ENCODE measurements at places on chromosomes 3 and 15.
A peak's percentile ranks its signal among the peaks of the same experiment; 100 is the strongest.

- DNase-seq = no peak
Measured at GRCh38 chr3:151581035-151581434, 120.2 kb upstream of the IGSF10 start.

DNA sequence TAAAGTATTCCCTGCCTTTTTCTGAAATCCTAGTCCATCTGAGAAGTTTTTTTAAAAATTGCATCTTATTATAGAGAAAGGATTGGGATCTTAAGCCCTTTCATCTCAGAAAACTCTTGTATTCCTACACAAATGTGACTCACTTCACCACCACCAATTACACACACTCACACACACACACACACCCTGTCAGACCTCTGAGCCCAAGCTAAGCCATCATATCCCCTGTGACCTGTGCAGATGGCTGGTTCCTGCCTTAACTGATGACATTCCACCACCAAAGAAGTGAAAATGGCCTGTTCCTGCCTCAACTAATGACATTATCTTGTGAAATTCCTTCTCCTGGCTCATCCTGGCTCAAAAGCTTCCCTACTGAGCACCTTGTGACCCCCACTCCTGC lies 1181.9 kb downstream of the ROBO2 start:
- DNase-seq = no peak

GRCh38 chr3:106425916-106426315 lies 557.1 kb upstream of the CBLB start:
- DNase-seq = no peak

GRCh38 chr3:161038725-161039124 lies 66.4 kb downstream of the B3GALNT1 start:
- DNase-seq = no peak

DNA sequence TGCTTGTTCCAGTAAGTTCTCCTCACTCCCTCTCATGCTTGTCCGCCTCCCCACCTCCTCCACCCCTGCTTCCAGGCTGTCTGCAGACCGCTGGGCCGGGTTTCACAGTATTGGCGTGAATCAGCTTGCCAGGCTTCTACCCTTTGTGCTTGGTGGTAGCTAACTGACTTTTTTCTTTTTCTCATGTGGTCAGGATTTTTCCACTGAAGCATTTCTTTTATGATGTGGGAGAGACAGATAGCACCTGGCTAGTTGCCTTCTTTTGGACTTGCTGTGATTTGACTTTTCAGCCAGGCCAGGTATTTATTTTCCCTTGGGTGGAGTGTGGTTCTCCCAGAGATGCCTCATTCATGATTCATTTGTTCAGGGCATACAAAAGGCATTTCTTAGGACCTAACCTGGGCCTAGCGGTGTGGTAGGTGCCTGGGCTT lies 60.6 kb downstream of the ST6GAL1 start:
- DNase-seq = no peak

- no peak for DNase-seq
Measured at GRCh38 chr3:111315930-111316587, 225.9 kb upstream of the CD96 start.

- no peak for DNase-seq
Measured at GRCh38 chr3:30020380-30020779, 586.0 kb upstream of the TGFBR2 start.

DNA sequence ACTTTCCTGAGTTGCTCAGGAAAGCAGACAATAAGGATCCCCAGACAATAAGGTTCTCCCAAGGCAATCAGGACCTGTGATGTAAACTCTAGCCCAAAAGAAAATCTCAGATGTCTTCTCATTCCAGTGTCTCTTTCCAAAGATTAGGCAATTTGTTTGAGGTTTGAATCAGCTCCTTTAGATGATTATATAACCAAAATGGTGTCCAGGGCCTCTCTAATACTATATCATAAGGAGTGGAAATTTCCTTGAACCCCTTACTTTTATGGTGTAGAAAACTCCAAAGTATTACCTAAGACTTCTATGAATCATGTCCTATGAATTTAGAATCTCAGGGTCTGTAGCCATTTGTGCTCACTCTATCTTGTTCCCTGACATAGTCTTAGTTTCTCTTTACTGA lies 65.9 kb downstream of the GPR176 start:
- DNase-seq = no peak

- DNase-seq = no peak
Measured at GRCh38 chr3:190537146-190537545, 23.3 kb downstream of the IL1RAP start.

DNA sequence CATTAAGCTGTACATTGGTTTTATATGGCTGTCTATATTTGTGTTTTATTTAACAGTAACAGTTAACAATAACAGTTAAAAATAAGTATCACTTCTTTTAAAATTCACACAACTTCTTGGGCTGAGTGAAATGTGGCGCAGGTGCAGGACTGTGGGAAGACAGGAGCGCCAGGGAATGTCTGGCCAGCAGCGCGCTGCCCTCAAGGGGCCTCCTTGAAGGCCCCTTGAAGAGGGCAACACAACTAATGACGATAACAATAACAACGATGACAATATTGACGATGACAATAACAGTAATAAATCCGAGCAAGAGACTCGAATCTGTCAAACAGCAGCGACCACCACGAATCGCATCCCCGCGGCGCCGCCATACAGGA lies 411 bp upstream of the PPP2R3A start:
- DNase-seq = no peak

DNA sequence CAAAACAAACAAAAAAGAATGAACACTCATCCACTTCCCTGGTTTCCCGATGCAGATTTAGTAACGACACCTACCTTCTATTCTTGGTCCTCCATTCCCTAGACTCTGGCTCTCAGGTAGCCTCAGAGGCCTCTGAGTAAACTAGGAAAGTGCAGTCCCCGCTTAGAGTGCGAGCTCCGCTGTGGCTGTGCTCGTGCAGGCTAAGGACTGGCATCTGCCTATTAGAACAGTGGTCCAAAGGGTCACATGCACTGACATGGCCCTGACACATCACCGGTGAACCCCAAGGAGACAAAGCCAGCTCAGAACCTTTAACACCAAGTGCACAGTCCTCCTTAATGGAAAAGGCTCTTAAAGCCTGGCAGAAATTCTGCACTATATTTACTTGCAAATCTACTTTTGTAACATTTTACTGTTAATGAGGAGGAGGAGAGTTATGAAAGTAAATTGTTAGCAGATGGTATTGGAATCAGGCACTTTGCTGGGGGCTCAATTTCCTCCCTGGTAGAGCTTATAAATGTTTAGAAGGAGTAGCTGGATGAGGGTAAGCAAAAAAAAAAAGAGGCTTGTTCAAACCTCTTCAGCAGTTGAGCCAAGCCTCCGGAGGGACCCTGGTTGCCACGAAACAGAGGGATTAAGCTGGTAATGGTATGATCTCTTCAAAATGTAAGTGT lies 31.1 kb downstream of the VGLL4 start:
- DNase-seq = no peak

- DNase-seq = no peak
Measured at GRCh38 chr15:53710906-53711305, 48.6 kb downstream of the WDR72 start.

GRCh38 chr15:60751985-60752952 lies 273.3 kb upstream of the ICE2 start:
- DNase-seq = peak; percentile 47

DNA sequence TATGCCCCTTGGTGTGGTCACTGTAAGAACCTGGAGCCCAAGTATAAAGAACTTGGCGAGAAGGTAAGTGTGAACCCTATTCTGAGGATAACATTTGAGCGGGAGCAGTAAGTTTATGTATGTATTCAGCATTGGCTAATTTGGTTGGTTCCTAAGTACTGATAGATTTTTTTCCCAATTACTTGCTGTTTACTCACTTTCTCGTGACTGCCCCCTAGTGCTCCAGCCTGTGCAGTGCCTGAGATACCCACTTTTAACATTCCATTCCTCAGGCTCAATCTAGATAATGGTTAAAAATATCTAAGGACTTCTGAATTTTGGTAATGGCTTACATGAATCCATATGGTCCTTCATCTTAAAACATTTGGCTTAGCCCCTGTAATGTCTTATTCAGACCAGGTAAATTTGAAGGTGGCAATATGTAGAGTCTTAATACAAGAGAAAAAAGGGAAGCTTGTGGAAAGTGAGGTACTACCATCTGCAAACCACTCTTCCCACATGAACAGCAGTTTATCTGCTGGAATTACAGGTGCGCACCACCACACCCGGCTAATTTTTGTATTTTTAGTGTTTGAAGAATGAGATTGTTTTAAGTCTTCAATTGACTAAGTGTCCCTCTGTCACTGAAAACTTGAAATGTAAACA lies 7.1 kb downstream of the ELL3 start:
- DNase-seq = peak; percentile 37

DNA sequence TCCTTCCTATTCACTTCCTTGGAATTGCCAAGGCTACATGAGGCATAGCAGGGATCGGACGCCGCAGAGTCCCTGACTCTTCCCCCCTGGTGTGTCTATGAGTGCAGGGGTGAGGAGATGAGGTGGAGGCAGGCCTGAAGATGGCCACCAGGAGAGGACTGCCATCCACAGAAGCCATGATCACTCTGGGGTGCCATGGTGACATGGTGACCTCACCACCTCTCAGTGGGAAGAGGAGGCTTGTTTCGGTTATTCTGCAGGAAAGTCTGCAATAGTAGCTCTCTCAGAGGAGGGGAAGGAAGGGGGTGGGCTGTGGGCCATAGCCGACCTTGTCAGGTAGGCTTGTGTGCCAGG lies 57.0 kb upstream of the LIMD1 start:
- no peak for DNase-seq

- DNase-seq = no peak
Measured at GRCh38 chr3:187954873-187955586, 198.9 kb upstream of the LPP start.

- DNase-seq = no peak
Measured at GRCh38 chr3:192675958-192676649, 51.2 kb downstream of the FGF12 start.

- no peak for DNase-seq
Measured at GRCh38 chr15:39354189-39354588, 226.7 kb upstream of the THBS1 start.

GRCh38 chr3:117820658-117821299 lies 1111.2 kb downstream of the TUSC7 start:
- no peak for DNase-seq

DNA sequence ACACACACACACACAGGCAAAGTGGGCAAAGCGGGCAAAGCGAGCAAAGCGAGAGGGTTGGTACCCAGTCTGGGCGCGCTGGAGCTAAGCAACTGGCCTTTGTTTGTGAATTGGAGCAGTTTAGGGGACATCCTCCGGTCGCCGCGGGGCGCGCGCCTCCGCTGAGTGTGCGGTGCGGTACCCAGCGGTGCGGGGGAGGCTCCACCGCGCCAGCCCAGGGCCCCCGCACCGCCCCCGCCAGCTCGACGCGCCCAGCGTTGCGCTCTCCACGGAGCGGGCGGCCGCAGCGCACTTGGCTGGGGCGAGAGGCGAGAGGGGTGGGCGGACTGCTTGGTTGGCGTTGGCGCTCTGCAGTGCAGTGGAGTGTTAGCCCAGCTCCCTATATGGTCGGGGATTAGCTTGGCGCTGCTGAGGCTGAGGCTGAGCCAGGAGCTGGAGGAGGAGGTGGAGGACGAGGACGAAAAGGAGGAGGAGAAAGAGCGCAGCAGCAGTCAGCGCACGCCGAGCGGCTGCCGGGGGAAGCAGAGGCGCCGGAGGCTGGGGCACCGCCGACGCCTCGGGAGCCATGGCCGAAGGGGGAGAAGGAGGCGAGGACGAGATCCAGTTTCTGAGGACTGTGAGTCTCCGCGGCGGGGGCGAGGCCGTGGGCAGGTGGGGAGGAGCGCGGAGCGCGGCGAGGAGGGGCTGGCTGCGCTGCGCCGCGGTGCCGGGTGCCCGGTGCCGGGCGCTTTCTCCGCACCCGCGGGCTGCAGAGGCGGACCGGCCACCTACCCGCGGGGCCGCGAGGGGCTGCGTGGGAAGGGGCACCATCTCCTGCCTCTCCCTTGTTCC lies at the start of gene RYR3:
TSS of gene RYR3 (plus strand) at position 487 of the 831 bp plus-strand sequence. CDS start at position 566, 79 bp downstream.
- no peak for DNase-seq

DNA sequence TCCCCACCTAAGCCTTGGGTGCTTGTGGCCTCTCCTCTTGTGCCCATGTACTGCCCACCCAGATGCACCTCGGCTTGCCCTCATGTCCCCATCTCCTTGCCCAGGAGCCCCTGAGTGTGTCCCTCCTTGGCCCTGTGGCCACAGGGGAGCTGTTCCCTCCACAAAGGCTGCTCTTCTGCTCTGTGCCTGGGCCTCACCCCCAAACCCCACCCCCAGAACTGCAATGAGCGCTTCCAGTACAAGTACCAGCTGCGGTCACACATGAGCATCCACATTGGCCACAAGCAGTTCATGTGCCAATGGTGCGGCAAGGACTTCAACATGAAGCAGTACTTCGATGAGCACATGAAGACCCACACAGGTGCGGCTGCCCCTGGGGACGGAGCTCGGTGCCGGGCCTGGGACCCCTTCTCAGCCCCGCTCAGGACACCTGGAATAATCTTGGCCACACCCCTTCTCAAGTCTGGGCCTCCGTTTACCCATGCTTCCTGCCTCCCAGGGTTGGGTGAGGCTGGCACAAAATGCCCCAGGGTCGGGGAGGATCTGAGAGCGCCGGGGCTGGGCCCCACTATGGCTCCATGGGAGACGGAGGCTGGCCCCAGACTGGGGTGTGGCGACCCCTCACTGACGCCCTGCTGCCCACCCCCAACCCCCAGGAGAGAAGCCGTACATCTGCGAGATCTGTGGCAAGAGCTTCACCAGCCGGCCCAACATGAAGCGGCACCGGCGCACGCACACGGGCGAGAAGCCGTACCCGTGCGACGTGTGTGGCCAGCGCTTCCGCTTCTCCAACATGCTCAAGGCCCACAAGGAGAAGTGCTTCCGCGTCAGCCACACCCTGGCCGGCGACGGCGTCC lies 10.3 kb downstream of the ZBTB47 start:
- DNase-seq = no peak

DNA sequence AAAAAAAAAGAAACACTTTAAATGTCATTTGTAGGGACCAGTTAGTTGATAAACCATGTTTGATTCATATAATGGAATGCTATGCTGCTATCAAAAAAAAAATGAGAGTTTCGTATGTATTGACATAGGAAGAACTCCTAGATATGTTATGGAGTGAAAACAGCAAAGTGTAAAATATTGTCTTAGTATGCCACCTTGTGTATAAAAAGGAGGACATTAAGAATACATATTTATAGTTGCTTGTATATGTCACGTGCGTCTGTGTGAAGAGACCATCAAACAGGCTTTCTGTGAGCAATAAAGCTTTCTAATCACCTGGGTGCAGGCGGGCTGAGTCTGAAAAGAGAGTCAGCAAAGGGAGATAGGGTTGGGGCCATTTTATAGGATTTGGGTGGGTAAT lies 39.5 kb downstream of the KBTBD8 start:
- DNase-seq = no peak

- no peak for DNase-seq
Measured at GRCh38 chr3:71917545-71917944, 132.6 kb upstream of the PROK2 start.

Measured in left ventricle myocardium inferior (tissue), 1 donor.